ENCODE measurements at places on chromosomes 16 and 17. TPM values are rescaled to one million over a fixed set of nuclear protein-coding genes. Genes with fewer than 3 reads are reported as not detected.
A peak's percentile ranks its signal among the peaks of the same experiment; 100 is the strongest.

Gene KRTAP4-6
- total RNA-seq, result not detected

Gene CRYBA1
- total RNA-seq, result not detected

Gene NPIPB9
- total RNA-seq, result 5.8 TPM

Gene CCL16
- not detected for total RNA-seq

Gene GRAP
- not detected for total RNA-seq

Gene CAMKK1
- 0.51 TPM for total RNA-seq

Gene SHMT1
- 25.3 TPM for total RNA-seq

Gene MBTD1
- total RNA-seq, result 7.5 TPM

GRCh38 chr16:57952909-57953308, 18.0 kb downstream of the CNGB1 start:
- DNase-seq, result no peak

GRCh38 chr17:64262198-64262999, 661 bp downstream of the TEX2 start:
- DNase-seq, result peak; percentile 25

DNA sequence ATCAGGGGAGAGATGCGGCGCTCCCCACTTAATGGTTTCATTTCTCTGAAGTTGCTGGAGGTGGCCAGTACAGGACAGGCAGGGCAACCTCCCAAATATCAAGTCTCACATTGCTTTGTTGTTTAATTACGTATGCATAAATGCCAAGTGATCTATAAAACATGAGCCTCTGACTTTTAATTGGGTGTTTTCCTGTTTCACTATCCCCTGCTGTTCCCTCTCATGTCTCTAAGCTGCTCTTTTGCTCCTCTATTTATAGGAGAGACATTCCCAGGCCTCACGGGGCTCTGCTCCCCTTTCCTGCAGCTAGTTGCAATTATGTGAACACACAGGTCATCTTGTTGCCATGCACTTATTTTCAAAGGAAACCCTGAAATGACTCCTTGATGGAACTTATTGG, 1173.5 kb upstream of the GOT2 start:
- DNase-seq, result no peak

GRCh38 chr17:69696650-69697049, 282.2 kb downstream of the MAP2K6 start:
- no peak for DNase-seq

- DNase-seq, result no peak
Measured at GRCh38 chr17:65660947-65661346, 99.5 kb upstream of the AXIN2 start.

GRCh38 chr17:57629886-57630285, 115.2 kb downstream of the CCDC182 start:
- no peak for DNase-seq

DNA sequence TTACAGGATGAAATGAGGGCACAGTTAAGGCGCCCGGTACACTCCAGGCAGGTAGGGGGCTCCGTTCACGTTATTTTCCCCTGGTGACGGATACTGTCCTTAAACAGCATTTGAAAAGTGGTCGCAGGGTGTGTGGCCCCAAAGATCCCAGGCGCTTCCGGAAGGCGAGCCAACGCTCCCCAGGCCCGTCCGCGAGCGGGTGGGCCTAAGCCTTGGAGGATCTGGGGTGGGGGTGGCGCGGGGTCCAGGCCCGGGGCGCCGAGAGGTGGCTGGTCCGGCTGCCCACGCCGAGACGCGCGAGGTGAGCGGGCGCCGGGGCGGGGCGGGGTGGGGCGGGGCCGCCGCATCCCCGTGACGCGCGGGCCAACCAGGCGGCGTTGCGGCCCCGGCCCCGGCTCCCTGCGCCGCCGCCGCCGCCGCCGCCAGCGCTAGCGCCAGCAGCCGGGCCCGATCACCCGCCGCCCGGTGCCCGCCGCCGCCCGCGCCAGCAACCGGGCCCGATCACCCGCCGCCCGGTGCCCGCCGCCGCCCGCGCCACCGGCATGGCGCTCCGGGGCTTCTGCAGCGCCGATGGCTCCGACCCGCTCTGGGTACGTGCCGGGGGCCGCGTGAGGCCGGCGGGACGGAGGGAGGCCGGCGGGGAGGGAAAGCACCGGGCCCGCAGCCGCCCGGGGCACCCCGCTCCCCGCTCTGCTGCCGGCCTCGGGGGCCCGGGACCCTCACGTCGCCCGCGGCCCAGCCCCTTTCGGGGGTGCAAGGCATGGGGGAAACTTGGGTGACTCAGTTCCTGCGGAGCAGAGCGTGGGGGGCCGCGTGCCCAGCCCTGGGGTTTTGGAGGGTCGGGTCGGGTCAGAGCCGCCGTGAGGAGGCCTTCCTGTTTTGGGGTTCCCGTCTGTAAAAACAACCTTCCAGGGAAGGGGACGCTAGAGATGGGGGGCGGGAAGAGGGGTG, at the start of gene ABCC1:
Gene ABCC1 (plus strand): TSS at position 407 of the 951 bp plus-strand sequence. CDS start 136 bp downstream, at position 543.
- peak; percentile 38 for DNase-seq

Measured in mammary epithelial cell (primary cell).